NCI-H510A treated with DMSO at 0.1 percent for 48 hours (cell line): ENCODE measurements at places on chromosomes 6 and 20.

DNA sequence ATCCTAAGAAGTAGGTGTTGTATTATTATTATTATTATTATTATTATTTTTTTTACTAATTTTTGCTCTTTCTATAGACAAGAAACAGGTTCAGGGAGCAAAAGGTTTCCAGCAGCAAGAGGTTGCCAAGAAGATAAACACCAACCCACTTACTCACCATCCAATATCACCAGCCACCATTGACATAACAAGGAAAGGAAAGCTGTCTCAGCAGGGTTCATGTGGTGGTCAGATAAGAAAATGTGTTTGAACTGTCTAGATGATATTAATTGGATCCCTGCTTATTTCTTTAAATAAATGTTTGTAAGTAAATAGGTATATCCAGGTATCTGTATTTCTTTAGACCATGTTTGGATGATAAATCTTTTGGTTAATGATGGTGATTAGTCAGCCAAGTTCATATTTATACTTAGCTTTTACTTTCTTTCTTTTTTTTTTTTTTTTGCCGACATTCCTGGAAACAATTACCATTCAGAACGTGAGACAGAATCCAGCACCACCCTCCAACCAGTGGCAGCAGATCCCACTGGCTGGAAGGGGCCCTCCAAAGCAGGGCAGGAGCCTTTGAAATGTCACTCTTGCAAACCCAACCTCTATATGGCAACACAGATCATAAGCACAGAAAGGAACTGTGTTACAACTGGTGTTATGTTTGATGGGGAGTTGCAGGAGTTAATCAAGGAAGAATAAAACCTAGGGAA, 139.2 kb upstream of the ECI2 start:
- DNase-seq: no peak

DNA sequence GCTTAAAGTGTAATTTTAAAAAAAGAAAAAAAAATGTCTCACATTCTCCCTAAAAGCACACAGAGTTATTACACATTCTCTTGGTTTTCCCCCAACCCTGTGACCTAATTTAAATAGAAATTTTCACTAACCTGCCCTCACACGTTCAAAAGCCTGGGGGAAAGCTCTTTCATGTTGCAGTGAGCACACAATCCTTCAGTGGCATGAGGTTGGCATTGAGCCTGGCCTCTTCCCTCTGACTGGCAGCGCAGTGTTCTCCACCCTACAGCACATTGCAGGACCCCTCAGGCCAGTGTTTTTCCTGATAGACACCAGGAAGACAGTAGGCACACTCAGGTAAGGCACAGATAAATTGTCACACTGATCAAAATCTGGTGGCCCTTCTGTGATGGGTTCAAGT, 34.1 kb downstream of the TNFRSF21 start:
- no peak for DNase-seq

GRCh38 chr20:49104365-49104648, 58.2 kb downstream of the CSE1L start:
- DNase-seq: peak; percentile 58

- no peak for DNase-seq
Measured at GRCh38 chr20:58021481-58021880, 207.0 kb downstream of the ANKRD60 start.

DNA sequence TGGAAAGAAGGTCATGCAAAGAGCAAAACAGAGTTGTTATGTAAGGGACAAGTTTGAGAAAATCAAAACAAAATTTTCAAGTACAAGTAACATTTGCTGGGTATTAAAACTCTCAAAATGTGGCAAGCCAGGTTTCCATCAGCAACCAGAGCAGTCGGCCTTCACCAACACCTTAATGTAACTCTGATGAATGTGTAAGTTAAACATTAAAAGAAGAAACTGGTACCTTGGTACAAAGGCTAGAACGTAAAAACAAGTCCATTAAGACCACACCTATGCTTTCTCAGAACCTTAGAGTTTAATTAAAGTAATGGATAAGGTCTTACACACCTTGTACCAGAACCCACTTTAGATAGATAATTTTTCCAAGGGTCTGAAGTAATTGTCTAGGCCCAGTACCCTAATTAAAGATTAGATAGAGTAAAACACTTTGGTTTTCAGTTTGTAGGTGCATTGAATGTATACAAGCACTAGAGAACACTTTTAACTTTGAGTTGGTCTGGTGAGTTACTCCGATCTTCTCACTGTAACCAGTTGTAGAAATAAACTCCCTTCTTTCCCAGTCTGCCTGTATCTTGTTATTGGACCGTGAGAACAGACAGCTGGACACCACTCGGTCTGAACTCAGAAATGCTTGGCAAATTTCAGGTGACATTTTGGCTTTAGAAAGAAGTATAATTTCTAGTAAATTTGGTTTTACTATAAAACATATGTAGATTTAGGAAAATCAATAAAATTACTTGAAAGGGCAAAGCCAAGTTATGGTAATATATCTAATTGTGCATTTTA, 319.4 kb downstream of the HTR1B start:
- DNase-seq: no peak
